Left renal cortex interstitium (tissue), 4 donors: ENCODE measurements at places on chromosomes 1 and 21.

DNA sequence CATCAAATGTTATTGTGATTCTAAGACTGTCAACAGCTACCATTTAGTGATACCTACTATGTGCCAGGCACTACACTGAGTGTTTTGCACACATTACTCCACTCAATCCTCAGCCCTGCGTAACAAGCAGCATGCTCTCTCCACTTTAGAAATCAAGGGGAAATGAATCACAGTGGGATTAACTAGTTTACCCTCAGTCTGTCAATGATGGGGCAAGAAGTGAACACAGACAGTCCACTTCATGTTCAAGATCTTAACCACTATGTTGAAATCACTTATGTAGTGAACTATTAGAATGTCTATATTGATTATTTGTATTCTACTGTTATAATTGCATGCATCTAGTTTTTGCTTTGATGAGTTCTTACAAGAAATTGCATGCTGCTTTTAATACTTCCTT, 165.3 kb downstream of the LTN1 start:
- no peak for DNase-seq

GRCh38 chr1:230752407-230752806, 5.2 kb downstream of the CAPN9 start:
- no peak for DNase-seq

DNA sequence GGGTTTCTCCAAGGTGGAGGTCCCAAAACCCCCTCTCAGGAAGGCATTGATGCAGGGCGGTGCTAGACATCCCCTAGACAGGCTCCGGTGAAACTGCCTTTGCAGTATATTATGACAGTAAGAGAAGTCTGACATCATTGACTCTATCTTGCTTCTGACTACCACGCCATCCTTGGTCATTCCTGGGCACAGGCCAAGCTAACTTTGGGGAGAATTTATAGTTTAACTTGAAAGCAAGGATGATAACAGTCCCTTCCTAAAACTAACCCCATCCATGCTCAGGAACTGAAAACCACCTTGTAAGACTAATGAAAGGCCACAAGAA, 30.3 kb downstream of the RSPH1 start:
- no peak for DNase-seq

DNA sequence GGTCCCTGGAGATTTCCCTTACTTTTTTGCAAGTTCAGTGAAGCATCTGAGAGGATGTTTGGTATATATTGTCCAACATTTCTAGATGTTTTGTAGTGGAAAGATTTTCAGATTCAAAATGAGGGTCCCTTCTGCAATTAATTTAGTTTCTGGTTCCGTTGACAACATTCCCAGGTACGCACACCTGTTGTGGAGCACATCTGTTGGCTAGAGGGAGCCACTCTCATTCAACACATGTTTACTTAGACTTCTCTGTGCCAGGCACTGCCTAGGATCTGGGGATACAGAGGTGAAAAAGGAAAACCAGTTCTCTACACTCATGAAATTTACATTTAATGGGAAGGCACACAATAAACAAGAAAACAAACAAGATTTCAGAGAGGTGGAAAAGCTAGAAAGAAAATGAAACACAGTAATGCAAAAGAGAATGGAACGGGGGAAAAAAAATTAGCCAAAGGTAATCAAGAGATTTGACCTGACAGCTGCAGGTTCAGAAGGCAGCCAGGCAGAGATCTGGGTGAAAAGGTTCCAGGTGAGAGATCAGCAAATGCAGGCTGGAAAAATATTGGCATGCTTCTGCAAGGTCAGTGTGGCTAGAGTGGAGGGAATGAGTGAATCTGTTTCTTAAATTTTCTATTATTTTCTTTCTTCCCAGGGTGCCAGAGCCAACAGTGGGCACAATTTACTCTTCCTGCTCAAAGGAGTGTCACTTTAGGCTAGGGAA, 48.4 kb upstream of the KAZN start:
- no peak for DNase-seq

GRCh38 chr1:108119500-108119899, 80.6 kb downstream of the SLC25A24 start:
- DNase-seq: no peak

DNA sequence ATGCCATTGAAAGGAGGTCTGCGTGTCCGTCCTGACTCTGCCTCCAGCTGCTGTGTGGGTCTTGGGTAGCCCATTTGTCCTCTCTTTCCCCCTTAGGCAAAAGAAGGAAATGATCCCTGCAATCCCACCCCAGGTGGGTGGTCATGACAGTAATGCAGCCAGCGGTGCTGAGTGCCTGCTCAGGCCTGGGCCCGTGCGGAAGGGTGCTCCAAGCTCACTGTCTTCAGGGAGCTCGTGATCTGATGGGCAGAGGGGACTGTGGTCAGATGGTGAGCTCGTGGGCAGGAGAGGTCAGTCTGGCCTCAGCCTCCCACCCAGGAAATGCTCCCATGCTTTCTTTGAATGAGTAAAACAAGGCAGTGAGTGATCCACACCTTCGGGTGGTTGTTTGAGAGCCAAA, 35.3 kb upstream of the TTC4 start:
- no peak for DNase-seq

DNA sequence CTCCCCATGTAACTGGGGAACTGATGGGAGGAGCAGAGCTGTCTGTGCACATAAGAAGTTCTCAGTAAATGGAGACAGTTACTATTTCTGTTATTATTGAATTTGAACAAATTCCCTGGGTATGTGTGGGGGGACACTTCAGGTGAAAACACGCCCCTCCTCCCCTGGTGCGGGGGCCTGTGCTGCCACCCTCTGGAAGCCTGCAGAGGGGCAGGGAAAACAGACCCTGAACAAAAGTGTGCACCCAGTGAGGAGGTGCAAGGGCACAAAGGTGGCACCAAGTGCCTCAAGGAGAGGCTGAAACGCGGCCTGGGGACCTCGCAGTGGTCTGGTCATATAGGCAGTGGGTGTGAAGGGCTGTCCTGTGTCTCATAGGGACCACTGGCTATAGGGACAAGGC, 18.2 kb upstream of the NADK start:
- no peak for DNase-seq

GRCh38 chr1:10621906-10622305, 147.2 kb downstream of the PEX14 start:
- no peak for DNase-seq

DNA sequence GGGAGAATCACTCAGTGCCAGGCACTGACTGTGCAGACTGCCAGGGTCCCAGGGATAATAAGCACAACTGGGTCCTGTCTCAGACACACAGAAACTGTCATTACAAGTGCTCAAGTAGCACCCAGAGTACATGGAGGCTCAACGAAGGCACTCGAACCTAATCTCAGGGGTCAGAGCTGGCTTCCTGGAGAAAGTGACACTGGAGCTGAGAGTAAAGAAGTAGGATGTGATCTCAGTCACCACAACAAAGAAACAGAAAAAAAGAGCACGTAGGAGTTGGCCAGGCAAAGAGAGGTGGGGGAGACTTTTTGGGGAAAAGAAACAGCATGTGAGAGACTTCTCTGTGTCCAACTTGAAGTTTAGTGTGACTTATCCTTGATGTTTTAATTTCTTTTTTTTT, 1.3 kb downstream of the CATSPER4 start:
- no peak for DNase-seq

DNA sequence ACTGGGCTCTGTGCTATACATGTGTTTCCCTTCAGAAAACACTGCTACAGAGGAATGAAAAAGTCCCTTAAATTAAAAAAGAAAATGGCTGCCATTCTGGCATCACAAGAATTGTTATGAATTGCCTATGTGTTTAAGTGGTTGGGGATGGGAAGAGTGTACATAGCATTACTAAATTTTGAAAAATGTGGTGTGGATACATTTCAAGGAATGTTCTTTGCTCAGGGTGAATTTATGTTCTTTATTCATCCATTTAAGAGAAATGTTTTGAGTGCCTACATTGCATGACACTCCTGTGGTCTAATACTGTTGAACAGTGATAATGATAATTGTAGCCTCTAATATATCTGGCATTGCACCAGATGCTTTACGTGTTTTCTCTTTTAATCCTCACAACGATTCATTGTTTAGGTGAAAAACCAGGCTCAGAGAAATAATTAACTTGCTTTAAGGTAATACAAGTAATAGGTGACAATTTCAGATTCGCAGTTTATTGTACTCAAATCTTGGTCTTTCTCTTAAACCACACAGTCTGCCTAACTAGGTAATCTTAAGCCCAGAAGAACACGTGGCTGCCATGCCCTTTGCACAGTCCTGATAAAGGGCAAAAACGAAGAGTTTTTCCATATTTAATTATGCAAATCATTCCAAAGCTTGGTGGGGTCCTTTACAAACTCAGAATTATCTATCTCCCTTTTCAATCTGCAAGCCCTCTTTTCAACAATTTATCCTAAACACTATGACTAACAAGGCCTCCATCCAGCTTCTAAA, 31.5 kb downstream of the DPT start:
- no peak for DNase-seq

DNA sequence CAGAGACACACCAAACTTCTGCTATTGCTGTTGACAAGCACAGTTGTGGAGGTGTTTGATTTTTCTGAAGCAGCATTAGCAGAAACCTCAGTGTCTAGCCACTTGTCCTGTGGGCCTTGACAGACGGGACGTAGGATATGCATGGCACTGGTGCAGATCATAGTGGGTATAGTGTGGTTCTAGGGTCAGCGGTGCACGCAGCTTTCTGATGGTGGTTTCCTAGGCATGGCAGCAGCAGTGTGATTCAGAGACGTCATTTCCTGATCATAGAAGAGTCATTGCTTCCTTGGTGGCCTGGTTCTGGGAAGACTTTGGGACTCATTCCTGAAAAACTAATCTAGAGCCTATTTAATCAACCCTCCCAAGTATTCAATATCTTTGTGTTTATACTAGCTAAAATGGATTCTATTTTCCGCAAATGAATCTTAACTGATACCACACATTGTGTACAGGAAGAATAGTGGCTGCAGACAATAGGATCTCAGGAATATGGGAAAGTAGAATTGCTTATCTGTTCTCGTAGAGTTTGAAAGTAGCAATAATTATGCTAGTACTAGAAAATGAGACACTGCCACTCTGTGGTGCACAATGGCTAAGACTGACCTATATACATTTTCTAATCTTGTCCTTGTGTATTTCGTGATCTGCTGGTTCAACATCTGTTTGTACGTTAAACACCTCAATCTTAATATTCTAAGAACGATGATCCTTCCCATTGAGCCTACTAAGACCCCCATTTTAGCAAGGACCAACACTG, 2.8 kb upstream of the USP1 start:
- DNase-seq: no peak

GRCh38 chr1:151511636-151512215, 539 bp downstream of the CGN start:
- DNase-seq: no peak

- DNase-seq: no peak
Observed at GRCh38 chr1:226738995-226739695, at the start of gene ITPKB. Gene ITPKB, minus strand, starts transcription at chr1:226739282. Its CDS starts 1,824 bp downstream, at chr1:226737458.

GRCh38 chr1:3651930-3652547, at the start of gene TP73:
Gene TP73, plus strand, starts transcription at chr1:3652516. Its CDS starts 29,850 bp downstream, at chr1:3682366.
- DNase-seq: no peak

GRCh38 chr1:61647142-61647541, 77.8 kb downstream of the TM2D1 start:
- no peak for DNase-seq

- peak; percentile 36 for DNase-seq
Observed at GRCh38 chr1:221435504-221435904, 306.4 kb downstream of the DUSP10 start.

GRCh38 chr1:229760478-229760996, 134.5 kb downstream of the URB2 start:
- no peak for DNase-seq
